ENCODE measurements at places on chromosomes 11 and 22.
A peak's percentile ranks its signal among the peaks of the same experiment; 100 is the strongest.

- DNase-seq, result no peak
Observed at GRCh38 chr11:96013461-96014213, 89.7 kb upstream of the MTMR2 start.

- peak; percentile 64 for DNase-seq
Observed at GRCh38 chr22:26553056-26553752, 36.7 kb downstream of the TPST2 start.

DNA sequence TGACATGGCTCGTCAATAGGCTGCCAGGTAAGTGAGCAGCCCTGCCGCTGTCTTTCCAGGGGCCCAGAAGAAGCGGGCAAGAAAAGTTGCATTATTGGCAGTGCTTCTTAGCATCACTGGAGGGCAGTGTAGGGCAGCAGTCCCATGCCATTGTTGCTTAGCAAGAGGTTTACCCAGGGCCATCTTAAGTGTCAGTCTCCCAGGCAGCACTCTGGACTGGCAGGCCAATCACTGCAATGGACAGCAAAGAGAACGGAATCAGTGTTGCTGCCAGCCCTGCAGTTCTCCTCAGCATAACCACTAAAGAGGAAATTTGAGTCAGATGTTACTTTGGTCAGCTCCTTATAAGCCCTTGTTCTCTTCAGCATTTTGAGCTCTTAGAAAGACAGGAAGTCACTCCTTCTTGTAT lies 13.4 kb upstream of the GRK2 start:
- peak; percentile 70 for DNase-seq

GRCh38 chr11:30826911-30827310 lies 240.8 kb upstream of the MPPED2 start:
- DNase-seq, result no peak

DNA sequence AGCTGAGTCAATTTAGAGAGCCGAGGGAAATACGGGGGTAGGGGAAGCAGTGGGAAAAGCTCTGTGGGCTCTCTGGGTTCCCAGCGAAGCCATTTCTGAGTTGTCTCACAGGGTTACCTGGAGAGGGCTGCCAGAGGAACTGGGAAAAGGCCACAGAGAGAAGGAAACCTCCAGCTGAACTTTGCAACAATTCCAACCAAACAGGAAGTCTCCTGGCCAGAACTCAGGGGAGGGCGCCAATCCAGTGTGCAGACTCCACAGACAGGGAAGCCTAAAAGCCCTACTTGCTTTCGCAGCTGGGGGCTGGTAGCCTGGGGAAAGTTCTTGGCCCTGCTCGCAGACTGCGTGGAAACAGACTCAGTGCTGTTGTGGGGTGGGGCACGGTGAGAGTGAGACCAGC lies 23.1 kb upstream of the GNAZ start:
- no peak for DNase-seq

DNA sequence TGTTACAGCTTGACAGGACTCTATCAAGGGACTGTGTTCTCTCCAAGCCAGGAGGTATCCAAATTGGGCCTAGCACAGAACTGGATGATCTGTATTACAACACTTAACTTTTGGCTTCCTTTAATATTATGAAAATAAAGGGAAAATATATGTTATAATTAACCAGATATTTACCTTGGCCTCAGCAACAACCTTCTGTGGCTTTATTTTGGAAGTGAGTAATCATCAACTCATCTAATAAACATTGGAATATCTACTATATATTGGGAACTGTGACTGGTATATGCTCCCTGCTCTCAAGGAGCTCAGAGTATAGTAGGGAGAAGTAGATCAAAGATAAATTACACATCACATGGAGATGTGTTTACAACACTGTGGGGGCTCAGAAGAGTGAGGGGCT lies 352.2 kb downstream of the METTL15 start:
- DNase-seq, result no peak

GRCh38 chr11:72042064-72042745 lies 38.1 kb downstream of the NUMA1 start:
- DNase-seq, result no peak

DNA sequence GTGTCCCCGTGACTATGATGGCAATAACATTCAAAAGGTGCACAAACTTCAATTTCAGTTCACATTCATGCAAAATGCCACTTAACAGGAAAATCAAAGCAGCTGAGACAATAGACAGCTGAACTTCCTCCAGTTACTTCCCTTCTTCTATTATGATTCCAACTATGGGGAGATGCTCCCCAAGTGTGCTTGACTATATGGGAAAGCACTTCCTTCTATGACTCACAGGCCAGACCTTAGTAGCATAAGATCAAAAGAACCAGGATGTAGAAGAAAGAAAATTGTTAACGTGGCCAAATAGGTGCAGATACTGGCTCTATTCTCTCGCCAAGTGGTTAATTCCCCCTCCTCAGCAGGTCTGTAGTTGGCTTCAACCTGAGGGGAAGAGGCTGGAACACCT lies 7.8 kb upstream of the FAT3 start:
- no peak for DNase-seq

- no peak for DNase-seq
Observed at GRCh38 chr11:79243422-79244210, 197.2 kb downstream of the TENM4 start.

DNA sequence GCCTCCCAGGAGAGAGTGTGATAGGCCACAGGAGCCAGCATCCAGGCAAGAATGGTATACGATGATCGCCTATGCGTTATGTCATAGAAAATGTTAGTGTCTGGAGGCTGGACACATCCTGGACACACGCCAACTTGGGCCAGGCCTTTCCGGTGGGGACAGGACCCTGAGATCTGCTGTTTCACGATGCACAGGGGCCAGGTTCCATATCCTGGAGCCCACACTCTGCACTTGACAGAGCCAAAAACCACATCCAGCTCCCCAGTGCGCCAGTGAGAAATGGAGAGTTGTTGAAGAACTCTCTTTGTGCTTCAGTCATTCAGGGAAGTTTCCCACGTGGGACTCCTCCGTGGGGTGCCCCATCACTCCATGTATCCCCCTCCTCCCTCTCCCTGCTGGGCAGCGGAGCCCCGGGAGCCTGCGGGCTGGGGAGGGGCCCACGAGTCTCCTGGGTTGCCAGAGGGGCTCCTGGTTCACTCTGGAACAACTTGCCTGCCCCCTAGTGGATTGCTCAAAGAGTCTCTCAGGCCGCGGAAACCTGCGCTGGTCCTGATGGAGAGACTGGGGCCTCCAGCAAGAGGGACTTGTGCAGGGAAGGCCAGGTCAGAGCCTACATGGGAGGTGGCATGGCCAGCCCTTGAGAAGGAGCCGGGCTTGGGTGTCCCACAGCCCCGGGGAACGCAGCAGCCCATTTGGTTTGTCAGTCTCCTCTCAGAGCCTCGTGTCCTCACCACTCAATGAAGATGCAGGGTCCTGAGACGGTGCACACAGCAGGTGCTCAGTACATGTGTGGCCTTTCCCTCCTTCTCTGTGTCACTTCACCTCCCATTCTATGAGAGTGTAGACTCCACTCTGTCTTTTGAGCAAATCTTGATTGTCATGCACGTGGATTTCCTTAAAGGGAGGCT lies 10.2 kb upstream of the LRRC32 start:
- peak; percentile 45 for DNase-seq

GRCh38 chr22:42396621-42397331 lies 35.4 kb downstream of the NFAM1 start:
- no peak for DNase-seq

DNA sequence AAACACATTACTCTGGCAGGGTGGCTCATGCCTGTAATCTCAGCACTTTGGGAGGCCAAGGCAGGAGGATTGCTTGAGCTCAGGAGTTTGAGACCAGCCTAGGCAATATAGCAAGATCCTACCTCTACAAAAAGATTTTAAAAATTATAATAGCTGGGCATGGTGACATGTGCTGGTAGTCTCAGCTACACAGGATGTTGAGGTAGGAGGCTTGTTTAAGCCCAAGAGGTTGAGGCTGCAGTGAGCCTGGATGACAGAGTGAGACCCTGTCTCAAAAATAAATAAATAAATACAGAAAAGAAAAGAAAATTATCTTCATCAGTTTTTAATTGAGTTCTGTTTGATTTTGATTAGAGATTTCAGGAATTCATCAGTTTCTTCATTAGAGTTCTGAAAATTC lies 5.2 kb downstream of the CCDC134 start:
- no peak for DNase-seq

GRCh38 chr11:81959341-81959740 lies 774.3 kb downstream of the FAM181B start:
- no peak for DNase-seq

- no peak for DNase-seq
Observed at GRCh38 chr11:134800130-134800529, 388.1 kb upstream of the B3GAT1 start.

- DNase-seq, result no peak
Observed at GRCh38 chr11:117181586-117182550, 3.3 kb downstream of the SIDT2 start.

- DNase-seq, result no peak
Observed at GRCh38 chr22:28925916-28926315, 42.5 kb downstream of the ZNRF3 start.

- DNase-seq, result no peak
Observed at GRCh38 chr22:50489363-50490243, 2.9 kb downstream of the MIOX start.

DNA sequence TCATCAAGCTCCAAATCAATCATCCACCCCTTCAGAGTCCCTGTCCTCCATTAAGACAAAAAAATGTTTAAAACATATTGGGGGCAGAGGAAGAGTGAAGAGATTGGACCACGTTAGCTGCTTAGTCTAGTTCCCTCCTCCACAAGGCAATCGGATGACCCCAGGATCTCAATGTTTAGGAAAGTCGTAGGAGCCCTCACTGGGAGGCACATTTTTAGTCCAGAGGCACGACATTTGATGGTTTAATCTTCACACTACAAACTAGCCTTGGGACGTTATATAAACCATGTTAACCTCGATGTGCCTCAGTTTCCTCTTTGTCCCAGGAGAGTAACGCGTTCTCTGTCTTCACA lies 588 bp upstream of the FAT3 start:
- DNase-seq, result no peak
